ENCODE measurements at places on chromosomes 2 and 18.

- peak; percentile 41 for DNase-seq
These were observed 806 bp downstream of the RFX8 start for GRCh38 chr2:101473911-101474701.

DNA sequence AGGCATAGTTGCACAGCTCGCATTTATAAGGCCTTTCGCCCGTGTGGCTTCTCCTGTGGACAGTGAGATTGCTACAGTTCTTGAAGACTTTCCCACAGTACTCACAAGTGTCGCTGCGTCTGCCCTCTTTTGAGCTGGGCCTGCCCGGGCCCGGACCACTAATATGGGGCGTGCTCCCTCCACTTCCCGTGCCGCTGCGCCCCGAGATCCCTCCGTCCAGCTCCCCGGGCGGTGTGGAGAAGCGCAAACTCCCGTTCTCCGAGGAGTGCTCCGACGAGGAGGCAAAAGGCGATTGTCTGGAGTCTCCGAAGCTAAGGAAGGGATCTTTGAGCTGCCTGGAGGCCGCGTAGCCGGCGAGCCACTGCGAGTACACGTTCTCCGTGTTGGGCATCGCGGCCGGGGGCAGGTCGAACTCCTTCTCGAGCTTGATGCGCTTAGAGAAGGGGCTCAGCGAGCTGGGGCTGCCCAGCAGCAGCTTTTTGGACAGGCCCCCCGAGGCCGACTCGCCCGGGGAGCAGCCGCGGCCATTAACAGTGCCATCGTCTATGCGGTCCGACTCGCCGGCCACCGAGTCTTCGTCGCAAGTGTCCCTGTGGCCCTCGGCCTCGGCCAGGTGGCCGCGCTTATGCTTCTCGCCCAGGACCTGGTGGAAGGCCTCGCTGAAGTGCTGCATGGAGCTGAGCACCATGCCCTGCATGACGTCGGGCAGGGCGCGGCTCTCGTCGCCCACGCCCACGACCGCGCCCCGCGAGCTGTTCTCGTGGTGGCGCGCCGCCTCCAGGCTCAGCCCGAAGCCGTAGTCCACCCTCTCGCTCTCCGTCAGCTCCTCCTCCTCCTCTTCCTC, 92.7 kb downstream of the BCL11A start:
- DNase-seq = no peak

- no peak for DNase-seq
These were observed 131.9 kb downstream of the NOL4 start for GRCh38 chr18:34092796-34093195.

DNA sequence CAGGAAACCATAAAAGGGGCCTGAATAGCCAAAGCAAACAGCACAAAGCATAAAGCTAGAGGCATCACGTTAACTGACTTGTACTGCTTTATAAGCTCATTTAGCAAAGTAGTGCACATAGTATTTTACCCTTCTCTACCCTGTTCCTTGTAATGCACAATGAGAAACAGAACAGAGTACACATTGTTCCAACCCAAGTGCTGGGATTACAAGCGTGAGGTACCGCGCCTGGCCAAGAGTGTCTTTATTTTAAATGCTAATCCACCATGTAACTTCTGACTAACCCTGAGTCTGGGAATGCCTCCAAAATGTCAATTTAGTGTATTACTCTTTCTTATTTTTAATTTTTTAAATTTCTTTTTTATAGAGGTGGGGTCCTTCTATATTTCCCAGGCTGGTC, 46.4 kb upstream of the STON1 start:
- no peak for DNase-seq

DNA sequence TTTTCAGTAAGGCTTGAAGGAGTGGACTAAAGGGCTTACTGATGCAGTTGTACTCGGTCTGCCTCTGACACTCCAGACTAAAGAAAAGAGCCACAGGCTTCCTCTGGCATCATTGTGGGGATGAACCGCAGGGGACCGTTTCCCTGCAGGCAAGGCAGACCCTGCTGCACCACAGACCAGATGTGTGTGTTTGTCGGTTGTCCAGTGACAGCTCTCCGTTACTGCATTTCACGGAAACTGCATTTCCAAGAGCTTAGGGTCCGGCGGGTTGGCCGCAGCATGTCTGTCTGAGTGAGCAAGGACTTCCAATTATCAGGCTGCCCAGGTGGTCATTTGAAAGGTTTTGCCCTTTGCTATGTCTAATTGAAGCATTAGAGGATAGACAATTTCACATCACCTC, 98.1 kb downstream of the FAM210A start:
- DNase-seq = no peak

- DNase-seq = no peak
These were observed 5.1 kb upstream of the RAB27B start for GRCh38 chr18:54822872-54823845.

GRCh38 chr2:55887901-55888624, 35.5 kb downstream of the EFEMP1 start:
- DNase-seq = no peak

GRCh38 chr18:41378598-41378997, 576.4 kb upstream of the PIK3C3 start:
- peak; percentile 15 for DNase-seq

GRCh38 chr2:70508711-70509462, 44.7 kb downstream of the TGFA start:
- DNase-seq = no peak

- no peak for DNase-seq
These were observed 55.1 kb downstream of the RALBP1 start for GRCh38 chr18:9530226-9531009.

DNA sequence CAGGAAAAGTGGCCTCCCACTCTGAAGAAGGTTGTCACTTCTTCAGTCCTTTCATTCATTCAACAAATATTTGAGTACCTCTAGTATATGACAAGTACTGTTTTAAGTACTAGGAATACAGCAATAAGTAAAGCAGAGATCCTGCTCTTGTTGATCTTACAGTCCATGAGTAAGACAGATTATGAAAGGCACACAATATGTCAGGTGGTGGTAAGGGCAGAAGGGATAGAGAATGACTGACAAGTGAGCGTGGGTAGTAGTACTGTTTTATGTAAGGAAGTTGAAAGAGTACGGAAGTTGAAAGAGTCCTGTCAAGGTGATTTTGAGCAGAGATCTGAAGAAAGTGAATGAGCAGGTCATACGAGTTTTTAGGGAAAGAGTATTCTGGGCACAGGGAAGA, 111.3 kb downstream of the GALNT1 start:
- no peak for DNase-seq

DNA sequence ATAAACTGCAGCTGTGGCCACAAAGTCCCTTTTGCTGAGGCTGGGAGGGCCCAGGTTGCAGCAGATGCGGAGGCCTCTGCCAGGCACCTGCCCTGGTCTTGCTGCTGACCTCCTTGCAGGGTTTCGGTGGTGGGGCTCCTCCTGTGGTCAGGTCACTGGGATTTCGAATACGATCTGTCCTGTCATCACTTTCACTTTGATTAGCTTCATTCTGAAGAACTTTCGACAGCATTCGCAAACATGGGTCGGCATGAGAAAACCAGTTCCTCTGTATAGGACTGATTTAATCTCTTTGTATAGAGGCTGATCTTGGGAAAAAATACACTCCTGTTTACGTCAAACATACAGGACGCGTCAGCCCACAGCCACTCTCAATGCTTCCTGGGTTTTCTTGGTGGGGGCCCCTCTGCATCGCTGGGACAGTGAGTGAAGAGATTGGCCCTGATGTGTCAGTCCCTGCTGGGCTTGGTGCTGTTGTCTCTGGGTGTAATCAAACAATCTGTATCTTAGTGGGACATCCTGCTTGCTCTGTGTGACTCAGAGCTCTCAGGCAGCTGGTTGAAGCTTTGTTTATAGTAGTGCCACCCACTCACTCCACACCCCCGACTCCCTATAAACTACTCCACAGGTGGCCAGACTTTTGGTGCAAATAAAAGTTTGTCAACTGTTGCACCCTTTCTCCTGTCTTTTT, 209.4 kb upstream of the CXCR4 start:
- DNase-seq = no peak

- DNase-seq = no peak
These were observed 143.2 kb upstream of the CCDC68 start for GRCh38 chr18:55102501-55102900.

DNA sequence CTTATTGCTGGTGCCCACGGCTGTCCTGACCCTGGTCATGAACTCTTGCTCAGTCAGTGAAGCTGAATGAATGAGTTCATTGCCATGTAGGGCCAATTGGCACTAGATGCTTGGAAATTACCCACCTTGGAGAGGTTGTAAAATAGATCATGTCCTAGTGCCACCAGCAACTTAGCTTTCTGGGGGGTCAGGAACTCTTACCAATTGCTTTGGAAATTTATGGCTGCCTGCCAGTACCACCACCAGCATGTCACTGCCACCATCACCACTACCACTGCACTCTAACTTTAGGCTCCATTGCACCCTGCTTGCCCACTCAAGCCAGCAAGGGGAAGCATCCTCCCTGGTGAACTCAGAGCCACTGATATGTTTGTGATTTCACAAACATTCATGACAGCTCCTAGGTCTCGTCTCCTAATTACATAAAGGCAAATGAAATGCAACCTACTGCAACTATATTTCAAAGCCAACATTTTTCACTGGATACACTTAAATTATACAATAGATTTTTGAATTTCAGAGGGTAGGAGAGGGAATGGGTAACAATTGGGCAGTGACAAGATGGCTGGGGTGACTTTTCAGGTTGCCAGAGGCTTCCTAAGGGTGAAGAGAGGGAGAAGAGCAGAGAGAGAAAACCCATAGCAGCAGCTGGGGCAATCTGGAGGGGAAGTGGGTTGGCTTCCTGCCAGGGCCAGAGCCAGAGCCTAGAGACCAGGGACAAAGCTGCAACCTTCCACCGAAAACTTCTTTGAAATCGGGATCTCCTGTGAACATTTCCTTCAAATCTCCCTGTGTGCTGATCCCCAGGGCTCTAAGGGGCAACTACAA, 3.5 kb upstream of the EMILIN1 start:
- no peak for DNase-seq

DNA sequence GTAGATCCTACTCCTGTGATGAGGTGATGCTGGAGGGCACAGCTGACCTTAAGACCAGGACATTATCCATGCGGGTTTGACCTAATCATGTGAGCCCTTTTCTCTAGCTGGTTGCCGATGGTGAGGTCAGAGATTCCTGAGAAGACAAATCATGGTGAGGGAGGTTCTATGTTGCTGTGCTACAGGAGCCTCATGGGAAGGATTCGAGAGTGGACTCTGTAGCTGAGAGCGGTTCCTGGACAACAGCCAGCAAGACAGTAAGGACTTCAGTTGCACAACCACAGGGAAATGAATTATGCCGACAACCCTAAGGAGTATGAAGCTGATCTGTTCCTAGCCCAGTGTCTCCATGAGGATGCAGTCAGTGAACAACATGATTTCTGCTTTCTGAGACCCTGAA, 80.4 kb downstream of the EPB41L3 start:
- no peak for DNase-seq

- DNase-seq = no peak
These were observed 23.8 kb downstream of the NABP1 start for GRCh38 chr2:191701696-191702095.

DNA sequence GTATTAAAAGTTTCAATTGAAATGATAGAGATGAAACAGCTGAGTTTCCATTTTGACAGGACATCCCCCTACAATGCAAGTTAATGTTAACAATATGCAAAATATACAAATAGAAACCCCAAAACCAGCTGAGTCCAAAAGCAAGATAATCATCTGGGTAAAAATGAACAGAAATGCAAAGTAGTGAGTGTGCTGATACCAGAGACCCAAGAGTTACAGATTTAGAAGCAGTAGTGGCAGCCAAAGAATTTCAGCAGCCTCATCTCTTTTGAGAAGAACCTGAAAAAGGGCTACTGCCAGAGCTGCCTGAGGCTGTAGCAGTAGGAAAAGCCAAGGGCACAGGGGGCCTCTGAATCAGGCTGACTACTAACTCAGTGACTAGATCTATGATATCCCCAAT, 82.6 kb downstream of the THADA start:
- no peak for DNase-seq

- DNase-seq = no peak
These were observed 2.8 kb upstream of the WNT10A start for GRCh38 chr2:218877891-218878290.

DNA sequence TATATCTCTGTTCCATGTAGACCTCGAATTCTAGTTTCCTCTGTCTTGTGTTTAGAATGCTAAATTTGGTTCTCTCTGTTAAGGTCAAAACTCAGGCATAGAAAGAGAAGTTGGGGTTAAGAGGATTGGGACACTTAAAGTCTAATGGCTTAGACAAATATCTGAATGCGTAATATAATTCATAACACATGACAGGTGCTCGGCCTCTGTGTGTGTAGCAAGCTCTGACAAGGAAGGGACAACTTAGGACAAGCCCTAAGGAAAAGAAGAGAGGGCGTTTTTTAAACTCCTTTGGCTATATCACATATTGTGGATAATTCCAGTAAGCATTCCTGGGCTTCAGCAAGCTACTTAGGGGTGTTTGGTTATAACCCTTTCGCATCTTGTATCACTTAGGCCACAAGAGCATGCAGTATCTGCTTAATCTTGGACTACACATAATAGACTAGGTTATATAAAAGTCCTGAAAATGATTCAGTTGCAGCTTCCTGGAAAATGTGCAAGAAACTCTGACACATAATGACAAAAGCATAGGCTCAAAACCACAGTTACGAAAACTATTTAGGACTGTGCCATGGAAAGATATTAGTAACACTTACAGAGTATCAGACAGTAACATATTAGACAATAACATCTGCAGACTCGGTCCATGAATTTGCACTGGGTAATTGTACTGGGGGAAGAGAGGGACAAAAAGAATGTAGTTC, 16.1 kb upstream of the CREB1 start:
- DNase-seq = no peak

- no peak for DNase-seq
These were observed 22.6 kb upstream of the ID2 start for GRCh38 chr2:8659092-8659734.

- DNase-seq = no peak
These were observed 301.2 kb downstream of the TNS1 start for GRCh38 chr2:217701622-217702021.

DNA sequence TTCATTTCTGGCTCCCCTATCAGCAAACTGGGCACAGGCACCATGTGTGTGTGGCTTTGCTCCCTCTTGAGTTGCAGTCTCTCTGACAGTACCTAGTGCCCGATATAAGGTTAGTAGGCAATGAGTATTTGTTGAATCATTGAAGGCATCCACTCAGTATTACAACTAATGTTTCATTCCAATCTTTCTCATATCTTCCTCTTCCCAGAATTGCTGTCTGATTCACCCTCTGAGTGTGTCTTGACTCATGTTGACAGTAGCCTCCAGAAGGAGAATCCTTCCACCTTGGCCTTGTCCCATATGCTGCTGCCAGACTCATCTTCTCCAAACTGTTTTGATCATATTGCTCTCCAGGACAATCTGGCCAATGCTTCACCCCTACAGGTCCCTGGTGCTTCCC, 202.5 kb downstream of the LRRTM1 start:
- no peak for DNase-seq

GRCh38 chr18:59878644-59879043, 21.2 kb upstream of the PMAIP1 start:
- DNase-seq = no peak

- no peak for DNase-seq
These were observed 14.1 kb downstream of the MFF start for GRCh38 chr2:227339098-227339599.

- DNase-seq = no peak
These were observed 103.9 kb upstream of the PPP1CB start for GRCh38 chr2:28647682-28648081.
